ENCODE measurements at places on chromosomes 5 and 9. TPM values are rescaled to one million over a fixed set of nuclear protein-coding genes. Genes with fewer than 3 reads are reported as not detected.

- DNase-seq = peak; percentile 73
These were observed 383.2 kb upstream of the SGCD start for GRCh38 chr5:155943516-155944407.

DNA sequence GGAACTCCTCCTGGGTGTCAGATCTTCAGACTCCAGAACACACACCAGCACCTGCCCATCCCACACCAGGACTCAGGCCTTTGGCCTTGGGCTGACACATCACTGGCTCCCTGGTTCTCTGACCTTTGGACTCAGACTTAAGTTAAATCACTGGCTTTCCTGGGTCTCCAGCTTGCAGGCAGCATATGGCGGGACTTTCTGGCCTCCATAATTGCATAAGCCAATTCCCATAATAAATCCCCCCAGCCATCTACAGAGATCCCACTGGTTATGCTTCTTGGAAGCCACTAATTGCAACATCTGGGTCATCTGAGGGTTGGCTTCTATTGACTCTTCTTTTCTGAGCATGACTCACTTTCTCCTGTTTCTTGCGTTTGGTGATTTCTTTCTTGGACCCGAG, 80.3 kb upstream of the SARDH start:
- no peak for DNase-seq

DNA sequence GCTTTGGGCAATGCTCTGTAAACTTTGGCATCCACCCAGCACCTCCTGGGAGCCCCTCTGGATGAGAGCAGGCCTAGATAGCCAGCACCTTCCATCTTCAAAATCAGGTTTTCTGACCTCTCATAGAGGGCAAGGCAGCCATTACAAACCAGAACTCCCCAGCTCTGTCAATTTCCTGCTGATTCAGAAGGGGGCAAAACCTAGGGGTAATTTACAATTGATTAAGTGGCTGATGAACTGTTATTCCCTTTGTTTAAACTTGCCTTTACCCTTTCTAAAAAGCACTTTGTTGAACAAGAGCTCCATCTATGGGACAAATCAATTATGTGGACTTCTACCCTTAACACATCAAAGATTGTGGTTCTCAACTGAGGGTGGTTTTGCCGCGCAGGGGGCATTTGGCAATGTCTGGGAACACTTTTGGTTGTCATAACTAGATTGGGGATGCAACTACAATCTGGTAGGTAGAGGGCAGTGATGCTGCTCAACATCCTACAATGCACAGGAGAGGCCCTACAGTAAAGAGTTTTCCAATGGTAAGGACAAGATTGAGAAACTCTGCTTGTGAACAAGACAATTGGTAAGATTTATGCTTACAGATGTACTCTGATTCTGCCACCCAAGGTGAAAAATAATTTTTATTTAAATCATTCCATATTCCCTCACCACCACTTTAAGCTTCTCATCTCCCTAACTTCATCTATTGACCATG, 184.1 kb downstream of the MARCHF11 start:
- DNase-seq = peak; percentile 79

DNA sequence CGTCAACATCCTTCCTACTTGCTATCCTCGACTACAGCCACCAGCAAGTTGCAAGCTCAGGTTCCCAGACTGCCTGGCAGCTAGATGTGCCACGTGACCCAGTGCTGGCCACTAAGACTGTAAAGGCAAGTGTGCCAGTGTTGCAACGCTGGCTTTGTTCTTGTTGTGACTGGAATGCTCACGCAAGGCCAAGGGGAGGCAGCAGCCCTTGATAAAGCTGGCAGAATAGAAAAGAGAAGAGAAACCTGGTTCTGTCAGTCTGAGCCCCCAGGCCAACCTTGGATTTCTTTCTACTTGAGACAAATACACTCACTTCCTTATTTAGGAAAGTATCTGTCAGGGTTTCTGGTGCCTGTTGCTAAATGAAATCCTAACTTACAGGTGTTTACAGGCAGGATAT, 113.0 kb downstream of the KLHL3 start:
- DNase-seq = peak; percentile 47

DNA sequence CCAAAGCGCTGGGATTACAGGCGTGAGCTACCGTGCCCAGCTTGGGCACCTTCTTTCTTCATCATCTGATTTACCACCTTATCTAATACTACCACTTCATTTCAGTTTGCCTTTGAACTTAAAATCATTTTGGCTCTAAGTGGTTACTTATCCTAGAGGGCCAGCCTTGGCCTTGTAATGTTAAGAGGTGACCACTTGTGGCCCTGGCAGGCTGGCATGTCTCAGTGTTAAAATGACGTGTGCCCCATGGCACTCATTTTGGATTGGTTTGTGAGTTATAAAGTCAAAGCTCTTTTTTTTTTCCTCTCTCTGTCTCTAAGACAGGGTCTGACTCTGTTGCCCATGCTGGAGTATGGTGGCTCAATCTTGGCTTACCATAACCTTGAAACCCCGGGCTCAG, 17.8 kb downstream of the HABP4 start:
- no peak for DNase-seq

DNA sequence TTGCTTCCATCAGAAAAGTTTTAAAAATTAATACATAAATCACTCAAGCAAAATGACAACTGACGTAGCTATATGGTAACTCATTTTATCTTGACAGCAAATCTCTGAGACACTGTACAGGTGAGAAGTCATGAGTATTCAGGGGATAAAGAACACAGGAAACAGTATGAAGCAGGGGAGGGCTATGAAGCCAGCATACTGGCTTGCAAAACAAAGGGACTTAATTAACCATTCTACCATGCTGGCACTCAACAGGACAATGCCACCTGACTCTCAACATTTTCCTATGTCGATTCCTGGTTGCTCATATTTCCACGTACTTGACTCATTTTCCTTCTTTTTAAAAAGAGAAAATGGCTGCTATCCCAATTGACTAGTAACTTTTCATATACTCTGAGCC, 151.4 kb upstream of the RETREG1 start:
- DNase-seq = no peak

- DNase-seq = no peak
These were observed 1077.4 kb upstream of the ARRDC3 start for GRCh38 chr5:92460505-92460904.

- DNase-seq = peak; percentile 39
These were observed 232.5 kb downstream of the ARHGAP26 start for GRCh38 chr5:143002459-143003327.

- no peak for DNase-seq
These were observed 259.8 kb downstream of the NSG2 start for GRCh38 chr5:174305241-174305681.

Gene FOXI1
- not detected for total RNA-seq

- DNase-seq = peak; percentile 82
These were observed 1640.9 kb upstream of the C9orf72 start for GRCh38 chr9:29214154-29214689.
